ENCODE measurements at places on chromosomes 7 and 10.

DNA sequence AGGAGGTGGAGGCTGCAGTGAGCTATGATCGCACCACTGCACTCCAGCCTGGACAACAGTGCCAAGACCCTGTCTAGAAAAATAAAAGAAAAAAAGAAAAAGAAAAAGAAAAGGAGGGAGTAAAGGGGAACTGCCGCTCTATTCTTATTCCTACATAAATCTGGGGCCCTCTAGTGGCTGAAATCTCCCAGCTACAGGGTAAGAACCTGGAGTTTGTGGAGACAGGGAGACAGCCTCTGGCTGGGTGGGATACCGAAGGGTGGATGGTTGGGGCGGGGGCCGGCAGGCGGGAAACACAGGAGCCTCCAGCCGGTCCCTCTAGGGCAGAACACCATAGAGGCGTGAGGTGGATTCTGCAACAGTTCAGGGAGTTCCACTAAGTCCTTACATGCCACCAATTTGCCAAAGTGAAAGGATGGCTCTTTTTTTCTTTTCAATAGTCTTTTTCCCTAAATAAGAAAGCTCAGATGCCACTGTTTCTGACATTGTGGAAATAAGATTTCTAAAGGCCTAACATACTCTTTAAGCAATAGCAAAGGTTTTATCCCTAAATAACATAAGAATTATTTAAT lies 117.3 kb downstream of the SVIL start:
- peak; percentile 46 for DNase-seq

DNA sequence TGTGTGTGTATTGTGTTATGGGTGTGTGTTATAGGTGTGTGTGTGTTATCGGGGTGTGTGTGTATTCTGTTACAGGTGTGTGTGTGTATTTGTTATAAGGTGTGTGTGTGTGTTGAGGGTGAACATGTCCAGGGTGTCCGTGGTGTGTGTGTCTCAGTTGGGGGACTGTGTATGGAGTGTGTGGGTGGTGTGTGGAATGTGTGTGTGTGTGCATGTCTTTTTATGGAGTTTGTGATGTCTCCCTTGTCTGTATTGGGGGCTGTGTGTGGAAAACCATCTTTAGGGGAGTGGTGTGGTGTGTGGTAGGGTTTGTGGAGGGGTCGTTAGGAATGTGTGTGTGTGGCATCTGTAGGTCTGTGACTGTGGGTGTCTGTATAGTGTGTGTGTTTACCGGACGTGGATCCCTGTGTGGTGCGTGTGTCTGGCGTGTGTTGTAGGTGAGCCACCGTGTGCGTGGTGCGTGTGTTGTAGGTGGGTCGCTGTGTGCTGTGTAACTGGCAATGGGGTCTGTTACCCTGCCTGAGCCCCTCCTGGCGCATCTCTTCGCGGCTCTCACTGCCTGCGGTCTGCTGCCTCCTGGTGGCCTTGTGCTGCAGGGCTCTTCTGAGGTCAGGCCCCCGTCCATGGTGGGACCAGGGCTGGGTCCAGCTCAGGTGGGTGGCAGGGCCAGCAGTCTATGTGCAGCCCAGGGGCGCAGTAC lies 61.7 kb downstream of the PALD1 start:
- peak; percentile 25 for DNase-seq

- DNase-seq: no peak
These were observed 19.5 kb downstream of the FZD9 start for GRCh38 chr7:73452999-73453635.

DNA sequence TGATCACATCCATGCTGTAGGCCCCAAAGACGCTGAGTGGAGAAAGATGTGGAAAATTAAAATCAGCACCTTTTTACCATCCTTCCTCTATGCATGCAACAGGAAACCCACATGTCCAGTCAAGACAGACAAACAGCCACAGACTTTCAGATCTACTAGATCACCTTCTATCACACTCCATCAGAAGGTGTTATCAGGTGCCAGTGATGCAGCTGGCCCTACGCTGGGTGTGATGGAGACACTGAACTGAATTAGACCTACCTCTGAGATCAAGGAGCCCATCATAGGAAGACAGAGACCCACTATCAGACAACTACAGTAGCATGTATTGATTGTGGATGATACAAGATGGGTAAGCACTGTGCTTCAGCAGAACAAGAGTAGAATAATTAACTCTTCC lies 15.5 kb downstream of the CYP3A4 start:
- no peak for DNase-seq

DNA sequence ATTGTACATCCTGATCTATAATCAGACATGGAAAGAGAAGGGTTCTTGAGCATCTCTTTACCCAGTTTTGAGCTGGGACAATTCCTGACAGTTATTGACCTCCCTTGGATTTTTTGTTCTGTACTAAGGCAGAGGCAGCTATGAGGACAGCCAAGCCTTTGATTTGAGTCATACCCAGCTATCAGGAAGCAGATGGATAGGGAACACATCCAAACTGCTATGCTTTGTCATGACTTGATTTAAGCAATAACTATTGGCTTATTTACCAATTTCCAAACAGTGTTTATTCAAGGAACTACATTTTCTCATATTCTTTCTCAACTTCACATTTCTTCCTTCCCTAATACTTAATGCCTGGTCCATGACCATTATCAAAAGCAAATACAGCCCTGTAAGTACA lies 396.4 kb upstream of the STEAP1 start:
- DNase-seq: no peak

- no peak for DNase-seq
These were observed 1.8 kb upstream of the CSGALNACT2 start for GRCh38 chr10:43136432-43136831.

DNA sequence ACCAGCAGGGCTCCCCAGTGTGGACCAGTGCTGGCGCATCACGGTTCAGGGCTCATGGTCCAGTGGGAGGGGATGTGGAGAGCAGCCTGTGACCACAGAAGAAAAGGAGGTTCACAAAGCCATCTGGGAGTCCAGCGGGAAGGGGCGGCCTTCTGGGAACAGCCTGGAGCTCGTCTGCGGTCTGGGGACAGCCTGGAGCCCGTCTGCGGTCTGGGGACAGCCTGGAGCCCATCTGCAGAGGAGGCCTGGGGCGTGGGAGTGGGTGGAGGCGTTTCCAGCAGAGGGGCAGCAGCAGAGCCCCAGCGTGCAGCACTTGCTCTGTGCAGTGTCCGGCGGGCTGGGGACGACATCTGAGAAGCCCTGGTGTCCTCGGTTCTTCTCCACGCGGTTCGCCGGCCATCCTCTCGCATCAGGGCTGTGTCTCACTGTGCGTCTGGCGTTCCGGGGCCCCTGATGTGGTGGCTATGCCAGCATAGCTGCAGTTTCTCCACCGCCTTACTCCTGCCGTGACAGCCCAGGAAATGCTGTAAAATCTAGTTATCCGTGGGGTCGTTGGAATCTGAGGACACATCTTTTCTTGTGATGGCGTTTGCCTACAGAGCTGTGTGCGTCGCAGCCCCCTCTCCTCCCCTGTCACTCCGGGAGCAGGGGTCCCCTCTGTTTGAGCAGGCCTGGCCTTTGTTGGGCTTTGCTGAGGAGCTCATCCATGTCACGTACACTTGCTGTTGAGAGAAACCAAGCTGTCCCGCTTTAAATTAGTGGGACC lies 104.6 kb downstream of the INPP5A start:
- DNase-seq: no peak

DNA sequence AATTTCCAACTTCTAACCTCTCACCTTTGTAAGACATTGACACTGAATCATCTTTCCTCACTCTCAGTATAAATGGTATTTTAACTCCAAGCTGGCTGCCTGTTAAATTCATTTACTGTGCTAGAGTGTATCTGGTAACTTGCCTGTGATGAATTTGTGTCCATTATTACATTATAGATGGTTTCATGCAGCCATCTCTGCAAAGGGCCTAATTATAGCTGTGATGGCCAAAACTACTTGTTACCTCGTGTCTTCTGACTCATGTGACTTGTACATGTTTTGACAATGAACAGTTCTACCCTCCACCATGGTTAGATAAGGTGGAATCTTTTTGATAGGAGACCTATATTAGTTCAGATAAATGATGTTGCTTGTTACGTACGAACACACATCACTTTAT lies 392.0 kb downstream of the PAXIP1 start:
- DNase-seq: no peak

- DNase-seq: peak; percentile 41
These were observed 730.0 kb upstream of the SORCS1 start for GRCh38 chr10:107894516-107894915.

- peak; percentile 73 for DNase-seq
These were observed 22.6 kb upstream of the CREB5 start for GRCh38 chr7:28389504-28390395.

GRCh38 chr10:96416643-96417042 lies 57.8 kb upstream of the OPALIN start:
- DNase-seq: no peak

GRCh38 chr7:35723011-35723410 lies 28.1 kb upstream of the HERPUD2 start:
- no peak for DNase-seq

GRCh38 chr7:4785371-4785770 lies 9.9 kb downstream of the AP5Z1 start:
- DNase-seq: no peak

DNA sequence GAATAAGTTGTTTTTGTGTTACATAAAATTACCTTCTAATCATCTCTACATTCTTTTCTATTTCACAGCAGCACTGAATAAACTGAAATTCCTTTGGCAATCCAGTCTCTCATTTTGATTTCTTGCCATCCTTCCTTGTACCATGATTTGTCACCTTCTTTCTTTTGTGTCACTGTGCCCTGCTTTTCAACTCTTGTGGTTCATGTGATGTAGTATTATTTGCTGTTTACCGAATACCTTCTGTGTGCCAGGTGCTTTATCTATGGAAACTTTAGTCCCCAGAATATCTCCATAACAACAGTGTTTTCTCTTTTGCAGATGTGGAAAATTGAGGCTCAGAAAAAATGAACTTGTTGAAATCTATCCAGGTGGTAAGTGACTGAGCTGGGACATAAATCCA lies 220.3 kb downstream of the STK31 start:
- DNase-seq: no peak

- peak; percentile 14 for DNase-seq
These were observed 38.3 kb upstream of the PARD3 start for GRCh38 chr10:34853357-34853756.

- no peak for DNase-seq
These were observed 23.4 kb downstream of the AIFM2 start for GRCh38 chr10:70109064-70109729.

- DNase-seq: no peak
These were observed 857 bp downstream of the CPXM2 start for GRCh38 chr10:123890756-123891143.

- DNase-seq: no peak
These were observed 114.6 kb upstream of the BMPER start for GRCh38 chr7:33790746-33791145.

GRCh38 chr10:98673171-98673782 lies 226.5 kb upstream of the HPS1 start:
- no peak for DNase-seq

- no peak for DNase-seq
These were observed 155.8 kb upstream of the TAC1 start for GRCh38 chr7:97576043-97576442.

DNA sequence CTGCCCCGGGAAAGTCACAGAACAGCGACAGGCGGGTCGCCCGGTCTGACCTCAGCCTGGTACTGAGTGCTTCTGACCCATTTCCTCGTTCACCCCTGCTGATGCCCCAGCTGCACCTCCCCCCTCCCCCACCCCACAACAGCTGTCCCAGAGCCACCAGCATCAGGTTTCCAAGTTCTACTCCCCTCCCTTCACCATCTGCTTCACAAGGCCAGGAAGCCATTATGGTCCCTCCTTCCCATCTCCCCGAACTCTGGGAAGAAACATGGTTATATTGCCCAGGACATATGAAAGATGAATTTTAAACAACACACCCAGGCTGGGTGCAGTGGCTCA lies 301.9 kb upstream of the GALNT17 start:
- DNase-seq: no peak

- DNase-seq: no peak
These were observed 40.3 kb downstream of the VSTM4 start for GRCh38 chr10:49074836-49075682.

- DNase-seq: no peak
These were observed 712.1 kb downstream of the PHTF2 start for GRCh38 chr7:78510580-78511188.

DNA sequence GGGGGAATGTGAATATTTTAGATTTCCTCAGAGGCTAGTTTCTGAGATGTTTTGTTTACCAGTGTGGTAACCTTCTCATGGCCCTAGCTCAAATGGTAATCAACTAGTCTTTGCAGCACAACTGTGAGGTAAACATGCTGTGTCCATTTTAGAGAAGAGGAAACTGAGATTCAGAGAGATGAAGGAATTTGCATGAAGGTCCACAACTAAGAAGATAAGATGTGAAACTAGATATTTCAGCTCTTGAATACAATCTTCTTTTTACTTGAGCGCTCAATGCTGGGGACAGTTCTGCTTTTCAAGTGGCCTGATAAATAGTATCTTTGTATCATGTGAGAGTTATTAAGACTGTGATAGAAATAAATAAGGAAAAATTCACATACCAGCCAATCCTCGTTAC lies 245.4 kb downstream of the AUTS2 start:
- no peak for DNase-seq

DNA sequence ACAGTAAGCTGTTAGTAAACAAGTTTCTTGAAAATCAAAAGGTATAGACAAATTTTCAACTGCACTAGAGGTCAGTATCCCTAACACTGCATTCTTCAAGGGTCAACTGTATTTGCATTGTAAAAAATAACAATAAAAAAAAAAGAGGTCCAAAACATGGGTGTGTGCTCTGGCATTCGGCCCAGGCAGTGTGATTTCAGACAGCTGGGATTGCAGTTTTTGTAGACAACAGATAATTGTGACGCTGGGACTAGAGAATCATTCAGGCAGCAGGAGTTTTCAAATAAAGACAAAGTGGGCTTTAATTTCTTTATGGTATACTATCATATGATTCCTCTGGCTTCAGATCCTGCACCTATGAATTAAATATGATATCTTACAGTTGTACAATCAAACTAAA lies 543.2 kb upstream of the SEMA3D start:
- no peak for DNase-seq

GRCh38 chr7:37445064-37445723 lies 3.5 kb downstream of the ELMO1 start:
- DNase-seq: peak; percentile 92

DNA sequence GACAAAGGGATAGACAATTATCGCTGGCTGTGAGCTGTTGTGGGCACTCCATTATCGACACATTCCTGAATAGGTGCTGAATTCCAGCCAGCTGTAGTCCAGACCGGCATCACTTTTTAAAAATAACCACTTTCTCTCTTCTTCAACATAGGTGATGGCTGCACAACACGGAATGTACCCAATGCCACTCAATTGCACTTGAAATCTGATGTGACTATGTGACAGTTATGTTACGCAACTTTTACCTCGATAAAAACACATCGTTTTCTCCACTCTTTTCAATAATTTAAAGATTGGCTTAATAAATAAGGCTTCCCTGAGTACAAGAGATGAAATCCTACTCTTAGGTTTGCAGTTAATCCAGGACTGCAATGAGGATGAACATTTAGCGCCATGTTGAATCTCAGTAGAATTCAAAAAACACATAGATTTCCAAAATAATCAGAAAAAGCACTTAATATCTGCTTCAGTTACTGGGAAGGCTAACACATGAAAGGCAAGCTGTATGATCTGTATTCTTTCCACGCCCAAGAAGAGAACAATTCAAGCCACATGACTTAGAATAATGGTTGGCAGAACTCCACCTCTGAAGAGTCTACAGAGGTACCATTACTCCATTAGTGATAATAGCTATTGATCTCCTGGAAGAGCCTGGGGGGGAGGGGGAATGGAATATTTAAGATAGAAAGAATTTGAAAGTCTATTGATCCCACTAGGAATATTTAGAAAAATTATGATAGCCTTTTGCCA lies 3.6 kb downstream of the YWHAG start:
- no peak for DNase-seq
